ENCODE measurements at places on chromosomes 3 and 15. TPM values are rescaled to one million over a fixed set of nuclear protein-coding genes. Genes with fewer than 3 reads are reported as not detected.

TIMP4 gene
- not detected for total RNA-seq

RFTN1 gene
- total RNA-seq, result 51.8 TPM

RBM5 gene
- total RNA-seq, result 292 TPM

CTXN2 gene
- not detected for total RNA-seq

P2RY12 gene
- 19.8 TPM for total RNA-seq

PLSCR4 gene
- 0.78 TPM for total RNA-seq

MLF1 gene
- total RNA-seq, result 13.5 TPM

SLC9C1 gene
- not detected for total RNA-seq

GMPPB gene
- total RNA-seq, result 42.9 TPM

COX5A gene
- total RNA-seq, result 72.9 TPM

PCCB gene
- total RNA-seq, result 13.3 TPM

KCNMB2 gene
- not detected for total RNA-seq

APBA2 gene
- total RNA-seq, result 28.9 TPM

RUBCN gene
- 40.2 TPM for total RNA-seq

GOLGA8S gene
- 0.21 TPM for total RNA-seq

PRSS50 gene
- total RNA-seq, result not detected

SOX14 gene
- not detected for total RNA-seq

GRCh38 chr15:44676676-44677075 lies 13.2 kb upstream of the SPG11 start:
- no peak for DNase-seq

GRCh38 chr3:84980011-84980410 lies 21.2 kb downstream of the CADM2 start:
- no peak for DNase-seq

- DNase-seq, result no peak
Observed at GRCh38 chr3:27293939-27294338, 75.2 kb downstream of the NEK10 start.

GRCh38 chr3:194761384-194761783 lies 75.7 kb downstream of the FAM43A start:
- DNase-seq, result no peak

GRCh38 chr3:142502187-142502985 lies 54.5 kb upstream of the XRN1 start:
- no peak for DNase-seq

DNA sequence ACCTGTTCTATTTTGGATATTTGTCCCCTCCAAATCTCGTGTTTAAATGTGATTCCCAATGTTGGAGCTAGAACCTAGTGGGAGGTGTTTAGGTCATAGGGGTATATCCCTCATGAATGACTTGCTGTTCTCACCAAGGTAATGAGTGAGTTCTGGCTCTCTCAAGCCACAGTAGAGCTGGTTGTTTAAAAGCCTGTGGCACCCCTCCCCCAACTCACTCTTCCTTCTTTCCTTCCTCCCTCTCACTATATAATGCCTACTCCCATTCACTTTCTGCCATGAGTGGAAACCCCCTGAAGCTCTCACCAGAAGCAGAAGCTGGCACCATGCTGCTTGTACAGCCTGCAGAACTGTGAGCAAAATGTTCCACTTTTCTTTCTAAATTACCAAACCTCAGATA lies 341.1 kb downstream of the SI start:
- DNase-seq, result no peak

- DNase-seq, result no peak
Observed at GRCh38 chr15:76056931-76057330, 2.9 kb upstream of the TMEM266 start.

DNA sequence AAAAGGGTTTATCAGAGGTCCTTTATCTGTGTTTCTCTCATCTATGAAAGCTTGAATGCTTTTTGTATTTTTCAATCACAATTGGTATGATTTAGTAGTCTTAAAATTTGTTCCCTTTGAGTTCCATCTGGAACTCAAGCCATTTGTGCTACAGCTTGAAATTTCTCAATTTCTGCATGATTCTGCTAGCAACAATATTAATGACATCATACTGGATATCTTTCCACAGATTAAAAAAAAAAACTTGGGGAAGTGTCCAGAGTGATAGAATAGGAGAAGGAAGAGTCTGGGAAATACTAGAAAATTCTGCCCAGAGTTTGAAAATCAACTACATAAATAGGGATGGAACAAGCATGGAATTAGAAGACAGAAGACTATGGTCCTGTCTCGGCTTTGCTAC lies 9.3 kb upstream of the FBN1 start:
- no peak for DNase-seq

GRCh38 chr15:35522061-35522460 lies 23.9 kb downstream of the DPH6 start:
- no peak for DNase-seq

GRCh38 chr3:37116998-37117397 lies 57.4 kb downstream of the LRRFIP2 start:
- DNase-seq, result no peak

DNA sequence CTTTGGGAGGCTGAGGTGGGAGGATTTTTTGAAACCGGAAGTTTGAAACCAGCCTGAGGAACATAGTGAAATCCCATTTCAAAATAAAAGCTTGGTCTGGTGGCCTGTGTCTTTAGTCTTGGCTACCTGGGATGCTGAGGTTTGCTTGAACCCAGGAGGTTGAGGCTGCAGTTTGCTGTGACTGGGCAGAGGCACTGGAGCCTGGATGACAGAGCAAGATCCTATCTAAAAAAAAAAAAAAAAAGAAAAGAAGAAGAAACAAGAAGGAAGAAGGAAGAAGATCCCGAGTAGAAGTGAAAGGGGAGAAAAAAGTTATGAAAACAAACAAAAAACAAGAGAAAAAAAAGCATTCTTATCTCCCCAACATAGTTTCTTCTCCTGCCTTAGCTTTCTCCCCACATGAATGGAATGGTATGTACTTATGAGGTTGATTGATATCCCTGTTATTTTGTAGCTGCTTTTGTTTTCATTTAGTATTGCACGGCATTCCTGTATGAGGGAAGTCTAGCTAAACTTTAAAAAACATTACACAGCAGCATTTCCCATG lies 42.4 kb downstream of the TMEM40 start:
- no peak for DNase-seq

DNA sequence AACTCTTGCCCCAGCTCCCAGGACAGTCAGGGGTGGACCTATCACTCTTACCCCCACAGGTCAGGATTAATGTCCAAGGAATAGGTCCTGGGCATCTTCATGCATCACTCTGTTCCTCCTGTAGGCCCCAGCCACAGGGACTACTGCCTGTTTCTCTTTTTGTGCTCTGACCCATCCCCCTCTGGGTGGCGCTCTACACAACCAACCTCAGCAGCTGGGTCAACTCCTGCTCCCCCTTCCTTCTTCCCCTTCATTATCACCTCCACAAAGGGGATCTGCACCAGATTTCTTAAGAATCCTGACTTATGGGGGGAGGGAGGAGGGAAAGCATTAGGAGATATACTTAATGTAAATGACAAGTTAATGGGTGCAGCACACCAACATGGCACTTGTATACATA lies 12.2 kb upstream of the TRANK1 start:
- DNase-seq, result no peak

GRCh38 chr15:46408312-46408711 lies 773.5 kb downstream of the SQOR start:
- no peak for DNase-seq

- DNase-seq, result no peak
Observed at GRCh38 chr3:192816351-192816750, 89.0 kb upstream of the FGF12 start.

- no peak for DNase-seq
Observed at GRCh38 chr15:88872106-88872505, 23.2 kb downstream of the HAPLN3 start.

DNA sequence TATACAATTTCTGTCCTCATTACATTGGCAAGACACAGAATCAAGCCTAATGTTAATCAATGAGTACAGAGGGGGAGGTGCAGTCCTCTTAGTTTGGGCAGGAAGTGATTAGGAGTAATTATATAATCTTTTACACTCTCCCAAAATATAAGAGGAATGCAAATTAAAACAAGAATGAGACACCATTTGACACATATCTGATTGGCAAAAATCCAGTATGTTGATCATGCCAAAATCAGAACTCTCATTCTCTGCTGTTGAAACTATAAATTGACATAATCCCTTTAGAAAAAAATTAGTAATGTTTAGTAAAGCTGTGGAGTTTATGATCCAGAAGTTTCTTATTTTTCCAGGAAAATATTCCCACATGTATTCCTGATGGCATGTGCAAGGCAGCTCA lies 373.4 kb downstream of the EPHA6 start:
- DNase-seq, result no peak

- DNase-seq, result no peak
Observed at GRCh38 chr3:71510510-71510909, 73.0 kb downstream of the FOXP1 start.

- no peak for DNase-seq
Observed at GRCh38 chr3:7204848-7205156, 343.9 kb downstream of the GRM7 start.

- DNase-seq, result no peak
Observed at GRCh38 chr15:61216519-61216918, 12.6 kb downstream of the RORA start.

GRCh38 chr3:117398141-117398899 lies 688.7 kb downstream of the TUSC7 start:
- no peak for DNase-seq

DNA sequence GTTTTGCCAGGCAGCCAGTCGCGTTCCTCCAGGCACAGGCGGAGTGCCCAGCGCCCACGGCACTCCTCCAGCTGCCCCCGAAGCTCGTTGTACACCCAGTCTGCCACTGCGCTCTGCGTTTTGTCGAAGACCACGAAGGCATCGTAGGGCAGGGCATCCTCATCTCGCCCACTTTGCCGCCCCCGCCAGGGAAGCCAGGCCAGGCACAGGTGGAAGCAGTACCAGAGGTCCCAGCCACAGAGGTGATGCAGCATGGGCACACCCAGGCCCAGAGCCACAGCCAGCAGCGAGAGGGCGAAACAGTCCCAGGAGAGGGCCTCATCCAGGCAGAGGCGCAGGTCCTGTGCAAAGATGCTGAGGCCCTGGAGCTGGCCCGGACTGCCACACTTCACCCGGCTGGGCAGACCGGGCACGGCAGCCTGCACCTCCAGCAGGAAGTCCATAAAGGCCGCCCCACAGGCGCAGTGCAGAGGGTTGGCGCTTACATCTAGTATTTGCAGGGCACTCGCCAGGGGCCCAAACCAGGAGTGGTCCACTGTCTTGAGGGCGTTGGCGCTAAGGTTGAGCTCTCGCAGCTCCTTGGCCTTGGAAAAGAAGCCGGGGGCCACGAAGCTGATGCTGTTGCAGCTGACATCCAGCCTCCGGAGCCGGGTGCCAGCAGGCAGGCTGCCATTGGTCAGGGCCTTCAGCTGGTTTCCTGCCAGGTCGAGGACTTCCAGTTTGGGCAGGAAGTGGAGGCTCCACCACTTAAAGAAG lies 3.7 kb downstream of the TLR9 start:
- DNase-seq, result peak; percentile 53

- no peak for DNase-seq
Observed at GRCh38 chr3:67018105-67018788, 20.1 kb downstream of the KBTBD8 start.

GRCh38 chr15:69974321-69974720 lies 123.4 kb downstream of the TLE3 start:
- no peak for DNase-seq

DNA sequence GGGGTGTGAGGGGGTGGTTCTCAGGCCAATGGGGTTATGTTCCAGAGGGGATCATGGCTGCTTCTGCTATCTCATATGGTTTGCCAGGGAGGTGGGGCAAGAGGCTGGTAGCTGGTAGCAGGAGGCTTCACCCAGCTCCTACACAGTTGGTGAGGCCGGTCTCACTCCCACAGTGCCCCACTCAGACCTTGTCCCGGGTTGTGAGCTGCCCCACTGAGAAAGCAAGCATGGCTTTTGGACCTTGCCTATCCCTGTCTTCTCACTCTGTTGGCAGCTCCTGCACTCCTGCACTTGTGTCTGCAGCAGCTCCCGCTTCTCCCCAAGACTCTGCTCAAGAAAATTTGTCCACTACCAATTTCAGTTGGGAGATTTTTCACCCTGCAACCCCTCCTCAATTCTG lies 46.1 kb downstream of the MYRIP start:
- no peak for DNase-seq

DNA sequence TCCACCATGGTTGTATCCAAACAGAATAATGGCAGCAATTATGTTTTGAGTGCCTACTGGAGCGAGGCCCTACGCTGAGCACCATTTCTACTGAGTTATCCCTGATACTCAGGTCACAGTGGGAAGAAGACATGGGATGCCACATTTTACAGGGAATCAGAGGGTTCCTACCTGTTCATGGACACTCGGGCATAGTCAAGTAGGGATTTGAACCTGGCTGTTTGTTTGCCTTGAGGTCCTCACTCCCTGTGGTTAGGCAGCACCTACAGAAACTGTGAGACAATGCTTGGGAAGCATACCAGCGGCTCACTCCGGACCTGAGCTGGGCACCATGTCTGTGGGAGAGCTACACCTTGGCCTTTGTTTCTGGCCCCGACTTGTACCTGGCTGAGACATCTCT lies 390.4 kb downstream of the LRTM1 start:
- no peak for DNase-seq

DNA sequence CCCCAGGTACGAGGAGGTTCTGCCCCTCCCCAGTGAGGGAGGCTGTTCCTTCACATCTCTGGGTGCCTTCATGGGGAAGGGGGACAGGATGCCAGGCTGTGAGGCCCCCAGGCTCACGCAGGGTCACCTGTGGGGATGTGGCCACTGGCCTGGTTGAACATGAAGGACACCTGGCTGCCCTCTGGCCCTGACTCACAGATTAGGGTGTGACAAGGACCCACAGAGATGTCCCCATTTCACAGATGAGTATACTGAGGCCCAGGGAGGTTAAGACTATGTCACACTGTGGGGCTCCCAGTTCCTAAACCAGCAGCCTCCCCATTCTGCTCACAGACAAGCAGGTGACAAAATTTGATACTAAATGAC lies 42.4 kb downstream of the PCSK6 start:
- DNase-seq, result no peak

DNA sequence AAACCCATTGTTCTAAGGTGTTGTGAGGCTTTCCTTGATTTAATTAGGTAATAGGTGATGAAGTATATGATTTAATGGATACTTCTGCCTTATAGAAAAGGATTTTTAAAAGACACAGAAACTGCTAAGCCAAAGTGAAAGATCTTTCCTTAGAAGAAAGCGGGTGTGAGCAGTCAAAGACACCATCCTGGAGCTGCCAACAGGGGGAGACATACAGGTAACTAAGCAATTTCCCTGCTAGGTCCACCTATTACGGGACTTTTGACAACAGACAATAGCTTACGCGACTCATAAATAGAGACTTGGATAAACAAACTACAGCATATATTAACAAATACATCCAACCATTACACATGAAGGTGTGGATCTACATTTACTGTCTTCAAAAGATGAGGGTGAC lies 669.5 kb downstream of the SQOR start:
- no peak for DNase-seq

Data from T-helper 17 cell (primary cell).